Tibial nerve (tissue), 4 donors: ENCODE measurements at places on chromosomes 6 and 20. TPM values are rescaled to one million over a fixed set of nuclear protein-coding genes. Genes with fewer than 3 reads are reported as not detected.

GRCh38 chr6:62059901-62060300 lies 226.1 kb downstream of the KHDRBS2 start:
- DNase-seq: no peak

GRCh38 chr6:1739680-1740079 lies 130.0 kb downstream of the FOXC1 start:
- no peak for DNase-seq

GRCh38 chr20:64188682-64189529 lies 24.7 kb downstream of the MYT1 start:
- no peak for DNase-seq

DNA sequence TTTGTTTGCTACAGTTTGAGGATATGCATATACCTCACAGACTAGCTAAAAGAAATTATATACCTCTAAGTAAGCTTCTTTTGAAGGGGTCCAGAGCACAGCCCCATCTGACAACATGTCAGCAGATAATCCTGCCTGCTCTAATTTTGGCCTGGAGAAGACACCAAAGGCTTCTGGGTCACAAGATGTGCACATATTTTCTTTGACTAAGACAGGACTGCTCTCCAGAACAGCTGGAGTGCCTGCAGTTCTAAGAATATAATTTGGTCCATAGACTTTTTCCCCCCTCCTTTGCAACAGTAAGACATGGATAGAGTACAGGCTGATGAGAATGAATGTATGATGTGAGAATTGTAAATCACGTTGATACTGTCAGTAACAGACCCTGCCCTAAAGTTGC lies 107.9 kb upstream of the KCNK16 start:
- DNase-seq: no peak

DNA sequence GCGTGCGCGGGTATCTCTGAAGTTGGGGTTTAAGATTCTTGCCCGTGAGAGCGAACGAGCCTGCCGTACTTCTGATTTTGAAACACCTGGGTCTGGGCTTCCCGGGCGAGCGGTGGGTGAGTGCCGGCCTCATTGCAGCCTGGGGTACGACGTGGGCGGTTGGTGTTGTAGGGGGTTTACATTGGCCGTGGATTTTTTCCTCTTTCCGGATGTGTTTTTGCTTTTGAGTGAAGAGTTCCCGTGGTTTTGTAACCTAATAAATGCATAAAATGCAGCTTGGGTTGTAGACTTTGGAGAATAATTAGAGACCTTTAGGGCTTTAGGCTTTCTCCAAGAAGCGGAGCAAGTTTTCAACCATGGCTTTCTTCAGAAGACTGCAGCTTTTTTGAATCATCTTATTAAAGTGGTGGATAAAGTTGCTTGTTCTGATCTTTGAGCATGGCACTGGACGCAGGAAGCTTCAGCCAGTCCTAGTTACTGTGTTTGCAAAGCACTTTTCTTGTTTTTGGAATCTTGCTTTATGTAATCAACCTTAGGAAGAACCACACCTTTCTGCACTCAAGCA lies 314 bp downstream of the FARS2 start:
- no peak for DNase-seq

GRCh38 chr6:11085758-11086435 lies 7.7 kb upstream of the SMIM13 start:
- DNase-seq: no peak

- no peak for DNase-seq
These were observed 34.2 kb downstream of the DTNBP1 start for GRCh38 chr6:15628499-15629131.

DNA sequence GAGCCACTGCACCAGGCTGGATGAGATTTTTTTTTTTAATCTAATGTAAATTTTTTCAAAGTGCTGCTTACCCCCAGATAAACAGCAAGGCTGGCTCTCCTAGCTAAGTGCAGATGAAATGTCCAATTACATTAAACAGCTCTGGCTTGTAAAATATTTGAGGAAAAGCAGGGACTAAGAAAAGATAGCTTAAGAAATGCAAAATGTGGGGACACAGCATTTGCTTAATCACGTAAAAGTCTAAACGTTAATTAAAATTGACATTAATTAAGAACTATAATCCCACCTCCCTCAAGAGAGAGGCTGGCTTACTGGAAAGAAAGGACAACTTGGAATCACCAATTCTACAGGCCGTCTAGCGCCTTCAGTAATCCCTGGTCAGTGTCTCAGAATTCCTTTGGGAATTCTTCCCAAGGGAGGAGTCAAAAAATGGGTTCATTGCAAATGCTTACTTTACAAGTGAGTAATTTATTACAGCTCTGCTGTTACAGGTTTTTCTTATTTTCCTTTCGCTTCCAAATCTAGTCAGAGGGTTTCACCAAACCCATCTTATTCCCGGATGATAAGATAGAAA lies 13.6 kb upstream of the MARCKS start:
- no peak for DNase-seq

DNA sequence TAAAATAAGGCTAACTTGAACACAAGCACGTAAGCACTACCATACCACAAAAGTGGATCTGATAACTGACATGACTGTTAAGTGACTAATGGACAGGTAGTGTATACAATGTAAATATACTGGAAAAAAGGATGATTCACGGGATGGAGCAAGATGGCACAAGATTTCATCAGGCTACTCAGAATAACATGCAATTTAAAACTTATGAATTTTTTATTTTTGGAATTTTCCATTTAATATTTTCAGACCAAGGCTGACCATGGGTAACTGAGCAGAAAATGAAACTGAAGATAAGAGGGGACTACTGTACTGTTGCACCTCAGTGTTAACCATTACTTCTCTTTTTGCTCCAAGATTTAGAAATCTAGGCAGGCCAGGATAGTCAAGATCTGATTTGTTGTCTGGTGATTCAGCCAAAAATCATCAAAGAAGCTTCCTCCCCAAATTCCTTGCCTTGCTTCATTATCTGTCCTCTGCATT lies 45.4 kb downstream of the TPBG start:
- DNase-seq: no peak

GRCh38 chr6:108359901-108360882 lies 65.3 kb downstream of the AFG1L start:
- DNase-seq: no peak

GRCh38 chr6:138162111-138162954 lies 594 bp downstream of the ARFGEF3 start:
- DNase-seq: peak; percentile 14

DNA sequence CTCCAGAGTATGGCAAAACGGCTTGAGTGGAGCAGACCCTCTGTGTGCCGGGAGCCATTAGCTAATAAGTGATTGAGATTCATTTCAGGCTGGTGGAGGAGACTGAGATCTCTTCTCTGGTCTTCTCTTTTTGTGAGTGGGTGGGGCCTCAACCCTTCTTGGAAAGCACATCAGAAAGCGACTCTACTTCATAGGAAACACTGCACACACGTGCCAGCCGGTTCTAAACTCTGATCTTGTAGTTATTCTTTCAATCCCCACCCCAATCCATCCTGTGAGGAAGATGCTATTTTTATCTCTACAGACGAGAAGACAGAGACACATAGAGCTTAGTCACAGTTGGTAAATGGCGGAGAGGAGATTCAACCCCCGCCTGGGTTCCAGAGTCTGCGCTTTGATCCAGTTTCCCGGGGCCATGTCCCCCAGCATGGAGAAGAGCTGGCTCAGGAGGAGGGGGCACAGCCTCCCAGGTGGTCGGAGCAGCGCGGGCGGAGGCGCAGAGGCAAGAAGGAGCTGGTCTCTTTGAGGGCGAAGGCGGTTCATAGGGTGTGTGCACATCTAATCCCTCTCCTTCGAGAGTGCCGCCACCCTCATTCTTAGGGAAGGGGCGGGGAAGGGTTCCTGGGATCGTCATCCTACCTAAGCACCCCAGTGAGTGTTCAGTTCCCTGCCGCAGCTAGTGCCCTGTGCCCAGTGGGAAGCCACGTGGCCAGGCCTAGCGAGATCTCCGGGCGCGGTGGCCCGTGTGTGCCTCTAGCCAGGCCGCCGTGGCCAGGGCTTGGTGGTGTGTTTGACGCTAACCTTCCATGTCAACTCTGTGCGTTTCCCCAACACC lies 49.0 kb upstream of the TAGAP start:
- no peak for DNase-seq

DNA sequence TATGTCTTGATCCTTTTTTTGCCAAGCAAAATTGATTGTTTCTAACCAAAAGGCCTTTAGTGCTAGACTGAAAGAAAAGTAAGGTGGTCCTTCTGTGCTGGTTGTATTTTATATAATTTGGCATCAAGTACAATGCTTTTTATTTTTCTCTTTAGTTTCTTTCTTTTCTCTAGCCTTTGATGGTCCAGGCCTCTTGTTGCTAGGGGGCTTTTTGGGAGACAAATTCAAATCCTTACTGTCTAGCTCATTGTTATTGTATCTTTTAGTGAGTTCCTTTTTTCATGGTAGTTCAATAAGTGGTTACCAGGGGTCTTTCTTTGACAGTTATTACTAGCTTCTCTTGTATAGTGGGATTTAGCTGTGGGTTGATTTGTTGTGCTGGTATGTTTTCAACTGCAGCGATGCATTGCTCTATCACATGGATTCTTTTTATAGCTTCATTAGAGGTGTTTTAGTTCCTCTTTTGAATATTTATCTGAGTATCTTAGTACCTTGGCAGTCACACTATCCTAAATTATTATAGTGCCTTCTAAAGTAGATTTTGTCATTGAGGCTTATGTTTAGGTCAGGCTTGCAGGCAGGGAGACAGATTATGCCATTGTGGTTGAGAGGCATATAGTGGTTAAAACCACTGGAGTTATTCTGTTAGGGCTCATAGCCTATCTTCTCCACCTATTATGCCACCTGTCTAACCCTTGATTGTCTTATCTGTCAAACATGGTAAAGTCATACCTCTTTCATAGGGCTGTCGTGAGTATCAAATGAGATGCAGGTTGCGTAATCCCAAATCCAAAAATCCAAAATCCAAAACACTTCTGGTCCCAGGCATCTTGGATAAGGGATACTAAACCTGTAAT lies 49.5 kb downstream of the KCNS1 start:
- no peak for DNase-seq

DNA sequence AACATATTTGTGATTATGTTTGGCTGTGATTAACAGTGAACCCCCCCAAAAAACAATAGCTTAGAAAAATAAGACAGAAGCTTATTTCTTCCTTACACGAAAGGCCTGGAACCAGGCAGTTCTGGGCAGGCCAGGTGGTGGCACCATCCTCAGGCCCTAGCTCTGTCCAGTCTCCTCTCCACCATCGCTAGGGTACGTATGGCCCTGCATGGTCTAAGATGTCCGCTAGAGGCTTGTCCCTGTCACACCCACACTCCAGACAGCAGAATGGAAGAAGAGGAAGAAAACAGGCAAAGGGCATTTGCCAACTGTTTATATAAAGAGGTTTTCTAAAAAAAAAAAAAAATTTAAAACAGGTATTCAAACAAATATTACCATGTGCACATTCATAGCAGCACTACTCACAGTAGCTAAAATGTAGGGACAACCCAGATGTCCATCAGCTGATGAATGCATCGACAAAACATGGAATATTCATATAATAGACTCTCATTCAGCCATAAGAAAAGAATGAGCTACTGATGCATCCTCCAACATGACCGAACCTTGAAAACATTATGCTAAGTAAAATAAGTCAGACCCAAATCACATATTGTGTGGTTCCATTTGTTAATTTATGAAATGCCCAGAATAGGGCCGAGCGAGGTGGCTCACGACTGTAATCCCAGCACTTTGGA lies 6.7 kb downstream of the TGM3 start:
- no peak for DNase-seq

- no peak for DNase-seq
These were observed 800 bp upstream of the DYNLT1 start for GRCh38 chr6:158645064-158646022.

The ABHD16B gene
- not detected for total RNA-seq

The ERVFRD-1 gene
- not detected for total RNA-seq

The MUC21 gene
- total RNA-seq: not detected

The HRH3 gene
- not detected for total RNA-seq

The SIRT5 gene
- 7.5 TPM for total RNA-seq

The PSMF1 gene
- total RNA-seq: 70.2 TPM

The ETV7 gene
- total RNA-seq: 4.8 TPM

The SLC13A3 gene
- total RNA-seq: 8.5 TPM

The RGS17 gene
- 3.3 TPM for total RNA-seq
